ENCODE measurements at places on chromosomes 7 and 10.

DNA sequence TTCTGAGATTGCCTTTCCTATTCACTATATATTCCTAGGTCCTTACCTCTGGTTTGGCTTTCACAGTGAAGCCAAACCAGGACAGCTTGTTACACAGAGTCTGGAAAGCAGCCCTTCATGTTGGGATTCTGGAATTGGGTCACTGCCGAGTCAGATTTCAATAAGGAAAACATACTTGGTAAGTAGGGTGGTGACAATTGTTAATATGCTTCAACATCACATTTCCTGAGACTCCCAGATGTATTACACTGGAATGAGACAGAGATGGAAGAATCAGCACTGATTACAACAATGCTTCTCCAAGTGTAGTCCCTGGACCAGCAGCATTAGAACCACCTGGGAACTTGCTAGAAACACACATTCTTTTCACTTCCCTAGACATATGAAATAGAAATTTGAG is 268.9 kb upstream of the SEMA3C start:
- DNase-seq, result no peak

DNA sequence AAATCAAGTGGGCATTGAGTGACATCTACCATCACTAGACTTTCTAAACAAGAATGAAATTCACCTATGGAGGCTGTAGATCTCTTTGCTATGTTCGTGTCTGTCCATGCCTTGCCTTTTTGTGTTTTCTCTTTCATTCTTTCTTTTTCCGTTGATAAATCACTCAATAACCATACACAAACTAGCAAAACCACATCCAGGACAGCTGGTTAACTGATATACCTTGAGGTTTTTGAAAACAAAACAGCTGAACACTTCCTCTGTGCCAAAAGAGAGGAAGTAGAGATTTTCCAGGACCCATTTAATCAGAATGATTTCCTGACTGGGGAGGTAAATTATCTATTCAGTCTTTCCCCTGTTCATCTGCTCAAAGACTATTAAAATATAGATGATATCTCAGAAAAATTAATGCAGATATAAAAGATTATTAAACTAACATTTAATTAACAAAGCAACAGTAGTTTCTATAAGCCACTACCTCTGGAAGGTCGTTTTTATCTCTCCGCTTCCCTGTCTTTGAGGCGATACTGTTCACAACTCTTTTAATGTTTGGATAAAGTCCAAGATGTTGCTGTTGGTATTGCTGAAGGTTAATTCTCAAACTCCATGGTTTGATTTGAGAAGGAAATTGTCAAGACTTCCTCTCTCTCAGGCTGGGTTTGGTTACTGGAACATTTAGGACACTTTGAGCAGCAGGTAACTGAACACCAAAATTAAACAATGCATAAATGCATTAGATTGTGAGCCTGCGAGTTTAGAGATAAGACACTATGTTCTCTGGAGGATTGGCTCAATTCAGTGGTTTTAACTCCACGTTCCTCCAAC is 24.4 kb upstream of the C10orf67 start:
- DNase-seq, result no peak

GRCh38 chr7:2037808-2038522 is 194.8 kb downstream of the MAD1L1 start:
- DNase-seq, result no peak

GRCh38 chr10:58776568-58777318 is 264.1 kb downstream of the BICC1 start:
- DNase-seq, result no peak

GRCh38 chr7:16963044-16963443 is 81.3 kb upstream of the AGR3 start:
- DNase-seq, result no peak

DNA sequence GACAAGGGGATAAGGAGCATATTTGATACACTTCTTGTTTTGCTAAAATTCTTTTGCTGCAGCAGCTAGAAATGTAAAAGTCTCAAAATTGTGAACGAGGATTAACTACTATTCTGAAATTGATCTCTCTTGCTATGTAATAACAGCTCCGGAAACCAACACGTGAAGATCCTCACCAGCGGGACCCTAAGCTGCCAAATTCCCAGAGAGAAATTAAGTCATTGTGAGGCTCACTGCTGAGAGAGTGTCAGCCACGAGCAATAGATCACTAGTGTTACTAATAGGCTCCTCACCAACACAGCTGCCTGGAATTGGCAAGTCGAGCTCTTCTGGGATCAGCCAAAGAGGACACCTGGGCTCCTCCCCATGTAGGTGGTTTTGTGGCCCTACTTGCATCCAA is 5.6 kb upstream of the VWA2 start:
- no peak for DNase-seq

- DNase-seq, result peak; percentile 83
Measured at GRCh38 chr10:121927841-121928527, at the start of gene ATE1. Gene ATE1, minus strand, starts transcription at chr10:121928031. Its CDS starts 82 bp downstream, at chr10:121927949.

DNA sequence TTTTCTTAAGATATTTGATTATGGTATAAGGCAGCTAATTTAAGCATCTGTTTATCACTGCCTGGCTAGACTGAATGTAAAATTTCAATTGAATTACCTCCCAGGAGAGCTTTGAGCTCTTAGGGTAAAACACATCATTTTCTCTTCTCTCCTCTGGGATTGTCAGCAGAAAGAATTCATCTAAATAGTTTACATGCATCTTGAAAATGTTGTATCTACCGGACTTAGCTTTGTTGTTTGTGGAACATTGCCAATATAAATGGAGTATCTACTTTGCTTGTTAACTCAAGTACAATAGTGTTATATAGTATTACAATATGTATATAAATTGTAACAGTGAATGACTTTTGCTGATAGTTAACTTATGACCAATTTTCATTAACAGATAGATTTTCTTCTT is 73.3 kb downstream of the TAF3 start:
- DNase-seq, result no peak

GRCh38 chr10:27344568-27345454 is 104.2 kb upstream of the ACBD5 start:
- no peak for DNase-seq

- DNase-seq, result no peak
Measured at GRCh38 chr7:2928613-2929311, 84.7 kb upstream of the GNA12 start.

DNA sequence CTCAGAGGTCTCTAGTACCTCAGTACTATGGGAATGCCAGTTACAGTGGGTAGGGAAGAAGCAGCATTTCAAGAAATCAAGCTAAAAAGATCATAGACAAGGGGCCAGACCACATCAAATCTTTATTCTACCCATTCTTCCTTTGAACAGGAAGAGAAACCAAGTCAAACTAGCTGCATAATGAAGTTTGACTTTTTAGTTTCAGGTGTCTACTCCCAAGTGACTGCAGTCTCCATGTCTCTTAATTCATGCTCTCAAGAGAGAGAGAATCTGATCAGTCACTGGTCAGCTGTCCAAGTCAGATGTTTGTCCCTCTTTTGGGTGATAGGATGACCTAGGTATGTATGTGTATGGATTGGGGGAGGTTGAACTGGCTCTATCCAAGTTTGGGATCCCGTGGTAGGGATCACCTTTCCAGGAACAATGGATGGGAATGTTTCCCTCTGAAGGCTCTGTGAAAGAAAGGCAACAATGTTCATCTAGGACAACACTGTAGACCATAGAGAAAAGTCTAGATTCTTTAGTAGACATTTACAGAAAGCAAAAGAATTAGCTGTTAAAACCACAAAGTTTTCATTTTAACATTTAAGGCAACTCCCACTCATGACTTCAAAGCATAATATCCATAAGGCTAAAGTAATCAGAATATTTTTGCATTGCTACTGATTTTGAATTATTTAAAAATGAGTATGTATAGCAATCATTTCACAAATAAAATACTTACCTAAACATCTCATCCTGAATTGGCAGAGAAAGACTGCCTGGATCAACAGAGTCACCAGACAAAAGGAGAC is 30.1 kb upstream of the PRTFDC1 start:
- DNase-seq, result no peak

- DNase-seq, result peak; percentile 28
Measured at GRCh38 chr10:70540089-70540788, 61.7 kb downstream of the PALD1 start.

GRCh38 chr7:76047305-76047810 is 442 bp downstream of the STYXL1 start:
- no peak for DNase-seq

GRCh38 chr10:88687853-88688467 is 18.1 kb upstream of the LIPK start:
- no peak for DNase-seq

DNA sequence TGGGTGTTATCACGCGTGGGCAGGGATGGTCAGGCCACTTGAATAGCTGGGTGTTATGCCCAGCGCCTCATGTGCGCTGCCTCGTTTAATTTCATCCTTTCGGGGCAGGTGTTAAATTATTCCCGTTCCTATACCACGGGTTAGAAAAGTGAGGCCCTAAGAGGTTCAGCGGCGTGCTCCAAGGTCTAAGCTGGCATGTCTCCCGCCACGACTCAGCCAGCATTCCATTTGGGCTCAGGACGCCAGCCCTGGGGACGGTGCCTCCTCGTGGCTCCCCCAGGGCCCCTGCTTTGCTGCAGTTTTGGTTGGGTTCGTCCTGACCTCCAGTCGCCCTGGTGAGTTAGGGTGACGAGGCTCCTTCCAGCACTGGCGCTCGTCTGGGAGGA is 124.5 kb downstream of the TRRAP start:
- no peak for DNase-seq

GRCh38 chr10:70880077-70880534 is 8.3 kb downstream of the PCBD1 start:
- peak; percentile 81 for DNase-seq

DNA sequence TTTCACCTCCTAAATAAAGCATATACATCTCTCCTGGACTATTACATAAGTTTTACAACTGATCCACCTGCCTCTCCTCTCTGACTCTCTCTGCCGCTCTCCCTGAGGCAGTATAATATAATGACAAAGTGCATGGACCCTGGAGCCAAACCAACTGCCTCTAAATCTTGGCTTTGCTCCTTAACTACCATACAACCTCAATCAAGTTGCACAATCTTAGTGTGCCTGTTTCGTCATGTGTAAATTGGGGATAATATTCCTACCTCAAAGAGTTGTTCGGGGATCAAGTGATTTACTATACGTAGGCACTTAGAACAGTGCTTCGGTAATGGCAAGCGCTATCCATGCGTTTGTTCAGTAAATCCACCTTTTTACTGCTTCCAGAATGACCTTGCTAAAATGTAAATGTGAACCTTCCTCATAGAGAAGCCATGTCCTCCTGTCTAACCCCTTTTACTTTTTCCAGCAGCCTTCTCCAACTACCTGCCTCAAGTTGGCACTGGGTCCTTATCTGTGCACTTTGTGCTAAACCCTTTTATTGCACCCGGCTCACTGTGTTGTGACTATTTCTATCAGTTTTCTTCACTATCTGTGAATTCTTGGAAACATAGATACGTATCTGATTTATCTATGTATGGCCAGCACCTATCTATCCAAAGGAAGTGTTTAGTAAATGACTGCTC is 30.6 kb upstream of the DLD start:
- no peak for DNase-seq

DNA sequence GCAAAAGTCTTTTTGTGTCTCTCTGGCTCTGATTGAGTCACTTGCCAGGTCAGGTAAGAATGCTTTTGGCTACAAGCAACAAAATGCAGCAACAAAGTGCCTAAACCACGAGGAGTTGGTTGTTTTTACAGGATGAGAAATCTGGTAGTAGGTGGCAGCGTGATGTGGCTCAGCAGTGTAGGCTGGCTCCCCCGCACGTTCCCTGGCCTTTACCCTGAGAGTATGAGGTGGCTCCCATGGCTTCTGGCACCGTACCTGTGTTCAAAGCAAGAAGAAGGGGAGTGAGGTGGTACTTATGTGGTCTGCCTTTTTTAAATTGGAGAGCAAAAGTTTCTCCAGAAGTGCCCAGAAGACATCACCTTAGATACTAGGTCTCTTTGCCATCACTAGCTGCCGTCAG is 11.7 kb downstream of the PRKRIP1 start:
- DNase-seq, result no peak

GRCh38 chr7:23017309-23017708 is 3.4 kb upstream of the HYCC1 start:
- no peak for DNase-seq

DNA sequence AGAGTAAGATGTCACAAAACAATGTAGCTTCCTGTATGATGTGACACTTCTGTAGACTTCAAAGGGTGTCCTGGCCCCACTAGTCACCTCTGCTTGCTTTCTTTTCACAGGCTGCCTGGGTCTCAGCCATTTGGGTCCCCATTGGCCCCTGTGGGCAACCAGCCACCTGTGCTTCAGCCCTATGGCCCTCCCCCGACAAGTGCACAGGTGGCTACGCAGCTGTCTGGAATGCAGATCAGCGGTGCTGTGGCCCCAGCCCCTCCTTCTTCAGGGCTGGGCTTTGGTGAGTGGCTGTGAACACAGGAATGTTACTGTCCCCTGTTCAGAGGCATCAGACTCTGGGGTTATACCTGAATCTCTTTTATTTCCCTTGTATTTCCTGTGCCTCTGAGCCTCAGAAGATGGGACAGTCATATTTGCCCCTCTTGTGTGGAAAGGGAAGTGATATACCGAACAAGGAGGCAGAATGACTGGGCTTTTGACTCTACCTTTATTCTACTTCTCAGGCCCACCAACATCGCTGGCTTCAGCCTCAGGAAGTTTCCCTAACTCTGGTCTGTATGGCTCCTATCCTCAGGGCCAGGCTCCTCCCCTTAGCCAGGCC is 15.4 kb downstream of the SEC24C start:
- no peak for DNase-seq

- no peak for DNase-seq
Measured at GRCh38 chr10:113663142-113663541, 699 bp downstream of the NRAP start.

GRCh38 chr7:82559193-82559805 is 115.7 kb upstream of the CACNA2D1 start:
- DNase-seq, result no peak

DNA sequence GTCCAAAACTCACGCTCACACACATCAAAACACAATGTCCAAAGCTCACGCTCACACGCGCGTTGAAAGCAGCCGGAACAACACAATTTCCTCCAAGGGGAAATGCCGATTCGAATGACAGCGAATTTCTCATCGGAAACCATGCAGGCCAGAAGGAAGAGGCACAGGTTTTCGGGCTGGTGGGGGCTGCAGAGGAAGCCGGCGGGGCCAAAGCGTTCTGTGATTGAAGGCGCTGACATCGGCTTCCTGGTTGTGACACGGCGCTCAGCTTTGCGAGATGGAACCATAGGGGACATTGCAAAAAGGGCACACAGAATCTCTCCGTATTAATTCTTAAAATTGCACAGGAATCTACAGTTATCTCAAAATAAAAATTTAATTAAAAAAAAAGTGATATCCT is 61.3 kb downstream of the FOXL3 start:
- peak; percentile 56 for DNase-seq

- DNase-seq, result no peak
Measured at GRCh38 chr7:104397442-104397841, 69.0 kb downstream of the LHFPL3 start.

GRCh38 chr10:18449611-18450026 is 201.8 kb downstream of the NSUN6 start:
- no peak for DNase-seq

All from stimulated activated CD4-positive, alpha-beta T cell treated with anti-CD3 and anti-CD28 coated beads, Interleukin-2, amount 100 ng/mL, for 24 hours (primary cell).